Colonic mucosa (tissue), 4 donors: ENCODE measurements at places on chromosomes 12 and 14.

DNA sequence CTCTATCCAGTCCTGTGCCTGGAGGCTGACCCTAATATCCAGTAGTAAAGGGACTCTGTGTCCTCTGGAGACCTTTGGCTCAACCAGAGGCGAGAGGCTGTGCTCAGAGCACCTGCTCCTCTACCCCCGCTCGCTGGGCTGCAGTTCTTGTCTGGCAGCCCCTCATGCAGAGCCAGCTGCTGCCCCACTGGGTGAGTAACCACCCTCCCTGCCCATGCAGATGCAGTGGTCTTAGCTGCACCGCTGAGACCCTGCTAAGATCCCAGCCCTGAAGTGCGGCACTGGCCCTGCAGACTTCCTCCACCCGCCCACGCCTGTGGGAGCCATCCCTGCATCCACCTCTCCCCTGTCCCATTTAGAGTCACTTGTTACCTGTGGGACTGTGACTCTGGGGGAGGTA is 347.5 kb upstream of the SFSWAP start:
- no peaks in the 10 kb centered on the region for H3K27me3 ChIP-seq
- no peaks in the 10 kb centered on the region for H3K4me1 ChIP-seq
- no peak overlapping the region for H3K27ac ChIP-seq
- H3K4me3 ChIP-seq, result no peak overlapping the region

DNA sequence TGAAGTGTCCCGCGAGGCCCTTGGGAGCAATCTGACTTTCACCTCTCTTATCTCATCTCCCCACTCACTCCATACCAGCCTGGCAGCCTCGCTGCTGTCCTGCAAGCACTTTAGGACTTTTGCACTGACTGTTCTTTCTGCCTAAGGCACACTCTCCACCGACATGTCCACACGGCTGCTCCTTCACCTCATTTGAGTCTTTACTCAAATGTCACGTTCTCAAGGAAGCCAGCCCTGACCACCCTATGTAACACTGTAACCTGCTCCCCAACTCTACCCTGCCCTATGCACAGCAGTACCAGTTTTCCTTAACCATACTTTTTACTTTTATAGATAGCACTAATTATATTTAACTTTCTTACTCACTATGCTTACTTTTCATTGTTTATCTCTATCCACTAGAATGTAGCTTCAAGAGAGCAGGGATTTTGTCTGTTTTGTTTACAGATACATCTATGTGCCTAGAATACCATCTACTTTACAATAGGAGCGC is 32.0 kb downstream of the PRKD1 start:
- no peaks in the 10 kb centered on the region for H3K27me3 ChIP-seq
- H3K4me3 ChIP-seq, result no peak overlapping the region
- no peaks in the 10 kb centered on the region for H3K36me3 ChIP-seq
- H3K27ac ChIP-seq, result no peak overlapping the region
- no peak for DNase-seq

GRCh38 chr12:99810718-99811593 is 163.4 kb downstream of the GARIN6 start:
- no peak overlapping the region for H3K4me3 ChIP-seq
- no peak for DNase-seq
- H3K36me3 ChIP-seq, result no peaks in the 10 kb centered on the region
- no peaks in the 10 kb centered on the region for H3K4me1 ChIP-seq
- no peak overlapping the region for H3K27ac ChIP-seq

GRCh38 chr14:71400871-71401321 is 493.6 kb downstream of the PCNX1 start:
- DNase-seq, result no peak
- no peaks in the 10 kb centered on the region for H3K4me1 ChIP-seq
- H3K27me3 ChIP-seq, result no peaks in the 10 kb centered on the region
- H3K4me3 ChIP-seq, result no peak overlapping the region
- H3K36me3 ChIP-seq, result no peaks in the 10 kb centered on the region

GRCh38 chr12:81843599-81843998 is 84.4 kb upstream of the PPFIA2 start:
- no peaks in the 10 kb centered on the region for H3K4me1 ChIP-seq
- no peak overlapping the region for H3K27ac ChIP-seq
- no peak for DNase-seq
- no peaks in the 10 kb centered on the region for H3K36me3 ChIP-seq

GRCh38 chr12:94147387-94147990 is 888 bp upstream of the PLXNC1 start:
- peaks cover 13% of the 10 kb centered on the region for H3K27me3 ChIP-seq
- peak overlapping the region; percentile 56 for H3K4me3 ChIP-seq
- H3K27ac ChIP-seq, result peak overlapping the region; percentile 37

- no peaks in the 10 kb centered on the region for H3K27me3 ChIP-seq
- H3K4me1 ChIP-seq, result peaks cover 9% of the 10 kb centered on the region
- H3K4me3 ChIP-seq, result peak overlapping the region; percentile 58
- DNase-seq, result no peak
- peak overlapping the region; percentile 87 for H3K27ac ChIP-seq
Observed at GRCh38 chr14:34460841-34461240, 1.2 kb downstream of the SPTSSA start.

DNA sequence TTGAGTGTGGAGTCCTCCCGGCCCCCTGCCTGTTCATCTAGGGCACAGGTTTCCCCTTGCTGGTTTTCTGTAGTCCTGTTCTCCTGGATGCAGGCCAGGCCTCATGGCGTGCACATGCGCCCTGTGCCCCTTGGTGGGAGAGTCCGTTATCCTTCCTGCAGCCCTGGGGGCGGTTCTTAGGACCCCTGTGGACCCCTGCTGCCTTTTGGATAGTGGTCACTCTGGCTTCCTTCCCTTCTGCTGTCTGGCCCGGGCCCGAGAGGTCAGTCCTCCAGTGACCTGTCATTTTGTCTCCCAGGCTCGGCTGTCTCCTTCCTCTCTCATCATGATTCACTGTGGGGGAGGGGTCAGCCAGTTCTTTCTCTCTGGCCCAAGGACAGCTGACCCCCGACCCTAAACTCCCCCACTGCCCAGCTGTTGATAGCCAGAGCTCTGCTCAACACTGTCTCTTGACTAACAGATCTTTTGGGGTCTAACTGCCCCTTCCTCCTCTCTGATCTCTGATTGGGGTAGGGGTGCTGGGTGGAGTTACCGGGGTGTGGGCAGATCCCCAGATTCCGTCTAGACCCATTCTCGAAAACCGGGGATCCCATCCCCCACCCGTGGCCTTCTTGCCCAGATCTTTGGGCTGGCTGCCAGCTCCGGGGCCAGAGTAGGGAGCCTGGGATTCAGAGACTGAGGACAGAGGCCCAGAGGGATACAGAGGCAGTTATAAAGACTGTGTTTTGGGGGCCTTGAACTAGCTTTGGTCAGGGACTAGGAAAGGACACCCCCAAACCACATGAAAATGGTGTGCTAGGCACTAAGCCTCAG is 7.0 kb downstream of the CCND2 start:
- H3K27me3 ChIP-seq, result no peaks in the 10 kb centered on the region
- peaks cover 11% of the 10 kb centered on the region for H3K36me3 ChIP-seq
- no peak overlapping the region for H3K4me3 ChIP-seq

DNA sequence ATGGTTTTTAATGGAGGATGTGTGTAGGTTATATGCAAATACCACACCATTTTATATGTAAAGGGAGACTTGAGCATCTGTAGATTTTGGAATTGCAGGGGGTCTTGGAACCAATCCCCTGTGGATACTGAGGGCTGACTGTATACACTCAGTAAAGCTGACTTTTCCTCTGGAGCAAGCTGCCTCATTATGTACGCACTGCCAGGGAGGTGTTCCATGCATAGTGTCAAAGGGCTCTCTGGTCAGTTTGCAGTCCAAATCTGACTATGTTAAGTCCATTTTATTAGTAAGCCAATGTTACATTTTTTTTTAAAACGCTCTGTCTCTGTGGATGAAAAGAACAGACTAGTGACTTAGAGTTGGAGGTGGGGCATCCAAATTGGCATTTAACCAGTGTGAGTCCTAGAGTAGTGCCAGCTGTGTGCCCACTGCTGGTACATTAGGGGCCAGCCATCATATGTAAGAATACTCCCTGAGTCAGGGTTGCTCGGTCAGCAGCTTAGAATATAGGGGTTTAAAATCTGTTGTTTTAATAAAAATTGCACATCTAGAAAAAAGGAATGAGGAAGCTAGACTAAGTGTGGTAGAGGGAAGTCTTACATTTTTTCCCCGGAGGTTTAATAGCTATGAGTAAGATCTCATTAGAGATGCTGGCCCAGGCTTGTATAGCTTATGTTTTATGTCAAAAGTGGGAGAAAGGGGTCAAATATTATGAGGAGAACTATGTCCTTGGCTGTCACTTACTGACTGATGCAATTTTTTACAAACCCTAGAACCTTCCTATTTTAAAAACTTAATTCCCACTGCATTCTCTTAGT is 87.0 kb downstream of the TESC start:
- no peak overlapping the region for H3K4me3 ChIP-seq
- no peaks in the 10 kb centered on the region for H3K27me3 ChIP-seq
- H3K4me1 ChIP-seq, result no peaks in the 10 kb centered on the region
- no peaks in the 10 kb centered on the region for H3K36me3 ChIP-seq
- no peak overlapping the region for H3K27ac ChIP-seq
- no peak for DNase-seq

GRCh38 chr12:69428351-69429073 is 41.7 kb upstream of the FRS2 start:
- no peak overlapping the region for H3K4me3 ChIP-seq
- no peaks in the 10 kb centered on the region for H3K4me1 ChIP-seq
- no peak for DNase-seq
- H3K27ac ChIP-seq, result no peak overlapping the region
- H3K36me3 ChIP-seq, result no peaks in the 10 kb centered on the region

DNA sequence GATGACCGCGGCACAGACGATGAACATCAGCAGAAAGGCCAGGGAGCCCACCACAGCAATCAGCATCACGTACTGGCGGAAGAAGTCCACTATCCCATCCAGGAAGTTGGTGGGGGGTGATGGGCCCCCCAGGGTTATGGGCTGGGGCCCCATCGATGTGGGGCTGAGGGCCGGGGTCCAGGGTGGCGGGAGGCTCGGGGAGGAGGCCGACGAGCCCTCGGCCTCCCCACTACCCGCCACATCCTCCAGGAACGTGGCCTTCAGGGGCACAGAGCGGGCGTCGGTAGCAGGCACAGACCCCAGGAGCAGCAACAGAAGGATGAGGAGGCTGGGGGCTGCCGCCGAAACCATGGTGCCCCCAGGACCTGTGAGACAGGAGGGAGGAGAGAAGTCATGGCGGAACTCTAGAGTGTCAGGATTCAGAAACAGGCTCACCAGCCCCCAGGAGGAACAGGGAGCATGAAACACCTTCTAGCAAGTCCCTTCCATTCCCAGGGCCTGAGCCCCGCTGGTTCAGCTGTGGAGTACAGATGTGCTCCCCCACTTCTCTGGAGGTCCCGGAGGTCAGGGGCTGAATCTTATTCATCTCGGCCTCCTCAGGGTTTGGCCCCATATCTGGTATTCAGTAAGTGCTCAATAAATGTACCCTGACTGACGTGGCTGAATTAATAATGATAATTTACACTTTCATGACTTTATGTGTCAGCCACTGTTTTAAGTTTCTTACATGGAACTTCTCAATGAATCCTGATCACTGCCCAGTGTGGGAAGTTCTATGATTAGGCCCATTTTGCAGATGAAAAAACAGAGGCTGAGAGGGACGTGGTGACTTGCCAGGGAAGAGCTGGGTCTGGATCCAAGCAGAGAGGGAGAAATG is 5.6 kb downstream of the TMEM119 start:
- no peak for DNase-seq
- no peak overlapping the region for H3K27ac ChIP-seq
- H3K27me3 ChIP-seq, result no peaks in the 10 kb centered on the region
- H3K4me3 ChIP-seq, result no peak overlapping the region
- no peaks in the 10 kb centered on the region for H3K36me3 ChIP-seq

GRCh38 chr14:58501214-58501816 is 73.8 kb downstream of the KIAA0586 start:
- DNase-seq, result peak; percentile 22
- H3K36me3 ChIP-seq, result no peaks in the 10 kb centered on the region
- no peaks in the 10 kb centered on the region for H3K4me1 ChIP-seq
- no peak overlapping the region for H3K4me3 ChIP-seq
- no peak overlapping the region for H3K27ac ChIP-seq
- no peaks in the 10 kb centered on the region for H3K27me3 ChIP-seq

DNA sequence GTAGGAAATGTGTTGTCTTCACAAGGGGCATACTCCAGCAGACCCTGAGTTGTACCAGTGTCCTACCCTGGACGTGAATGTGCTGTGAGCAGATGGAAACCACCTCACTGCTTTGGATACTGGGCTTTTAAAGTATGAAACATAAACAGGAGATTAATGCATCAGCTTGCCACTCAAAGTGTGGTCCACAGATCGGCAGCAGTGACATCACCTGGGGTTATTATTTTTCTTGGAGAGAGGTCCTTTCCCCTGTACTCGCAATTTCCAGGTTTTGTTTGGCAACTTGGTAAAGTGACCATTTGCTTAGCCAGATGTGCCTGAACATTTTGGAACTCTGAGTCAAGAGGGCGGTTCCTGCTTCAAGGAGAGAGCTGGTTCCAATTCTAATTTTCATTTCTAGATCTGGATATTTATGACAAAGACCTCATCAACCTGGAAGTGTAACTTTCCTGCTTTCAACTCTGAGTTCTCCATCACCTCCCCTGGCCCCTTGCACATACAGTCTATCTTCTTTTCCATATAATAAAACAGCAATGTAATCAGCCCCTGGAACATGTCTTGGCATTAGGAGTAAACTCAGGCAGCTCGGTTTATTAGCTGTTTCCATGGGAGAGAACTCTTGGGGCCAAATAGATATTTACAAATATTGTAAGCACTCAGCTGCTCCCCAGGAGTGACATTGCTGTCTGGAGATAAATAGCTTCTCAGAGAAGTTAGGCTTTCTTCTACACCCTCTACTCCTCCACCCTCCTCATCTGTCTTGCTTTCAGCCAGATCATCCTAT is 237.0 kb upstream of the TBX3 start:
- peaks cover 3% of the 10 kb centered on the region for H3K4me1 ChIP-seq
- H3K27ac ChIP-seq, result no peak overlapping the region
- no peaks in the 10 kb centered on the region for H3K36me3 ChIP-seq
- no peaks in the 10 kb centered on the region for H3K27me3 ChIP-seq

DNA sequence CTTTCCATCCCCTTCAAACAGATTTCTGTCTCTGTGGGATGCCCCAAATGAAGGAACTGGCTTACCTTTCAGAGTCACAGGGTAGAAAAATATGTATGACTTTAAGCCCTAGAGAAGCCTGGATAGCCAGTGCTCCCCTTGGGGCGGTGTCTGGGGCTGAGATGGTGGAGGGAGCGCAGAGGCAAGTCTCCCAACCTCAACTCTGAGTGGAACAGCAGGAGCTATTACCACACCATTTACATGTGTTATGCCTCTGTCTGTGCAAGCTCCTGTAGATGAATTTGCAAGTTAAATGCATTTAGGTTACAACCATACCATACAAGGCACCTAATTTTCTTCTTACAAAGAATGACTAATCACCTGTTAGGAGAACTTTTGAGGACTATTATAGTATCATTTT is 50.4 kb upstream of the CLMN start:
- no peak for DNase-seq
- no peak overlapping the region for H3K4me3 ChIP-seq
- no peaks in the 10 kb centered on the region for H3K27me3 ChIP-seq
- H3K36me3 ChIP-seq, result no peaks in the 10 kb centered on the region
- no peaks in the 10 kb centered on the region for H3K4me1 ChIP-seq
- H3K27ac ChIP-seq, result no peak overlapping the region

- no peak overlapping the region for H3K4me3 ChIP-seq
- no peak for DNase-seq
- no peaks in the 10 kb centered on the region for H3K36me3 ChIP-seq
- H3K27ac ChIP-seq, result no peak overlapping the region
Observed at GRCh38 chr14:100893760-100894159, 9.8 kb downstream of the RTL1 start.
